Right cardiac atrium (tissue), 5 donors: ENCODE measurements at places on chromosomes 16 and 17. TPM values are rescaled to one million over a fixed set of nuclear protein-coding genes. Genes with fewer than 3 reads are reported as not detected.

Gene SLC35G6
- not detected for total RNA-seq

Gene SEC14L5
- total RNA-seq: 3.8 TPM

Gene ITGA2B
- total RNA-seq: 9.7 TPM

Gene ZPBP2
- not detected for total RNA-seq

Gene GAN
- total RNA-seq: 11.0 TPM

DNA sequence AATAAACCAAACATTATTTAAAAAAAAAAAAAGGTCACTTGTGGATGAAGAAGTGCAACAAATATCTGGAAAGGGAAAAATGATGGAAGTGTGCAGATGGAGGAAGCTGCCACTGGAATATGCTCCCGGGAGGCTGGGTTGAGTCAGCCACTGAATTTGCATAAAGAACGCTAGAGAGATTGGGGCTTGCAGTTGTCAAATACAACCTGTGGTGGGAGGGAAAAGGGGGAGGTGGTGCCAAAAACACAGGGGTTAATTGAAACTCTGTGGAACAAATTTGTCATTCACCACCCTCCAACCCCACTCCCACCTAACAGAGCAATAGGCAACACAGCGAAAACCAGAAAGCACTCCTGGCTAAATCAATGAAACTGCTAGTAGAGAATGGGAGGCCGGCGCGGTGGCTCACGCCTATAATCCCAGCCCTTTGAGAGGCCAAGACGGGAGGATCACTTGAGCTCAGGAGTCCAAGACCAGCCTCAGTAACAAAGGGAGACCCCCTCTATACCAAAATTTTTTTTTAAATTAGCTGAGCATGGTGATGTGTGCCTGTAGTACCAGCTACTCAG lies 37.6 kb upstream of the RPL38 start:
- DNase-seq: no peak

- DNase-seq: no peak
Observed at GRCh38 chr17:2995886-2996809, 67.3 kb downstream of the OR1D5 start.

DNA sequence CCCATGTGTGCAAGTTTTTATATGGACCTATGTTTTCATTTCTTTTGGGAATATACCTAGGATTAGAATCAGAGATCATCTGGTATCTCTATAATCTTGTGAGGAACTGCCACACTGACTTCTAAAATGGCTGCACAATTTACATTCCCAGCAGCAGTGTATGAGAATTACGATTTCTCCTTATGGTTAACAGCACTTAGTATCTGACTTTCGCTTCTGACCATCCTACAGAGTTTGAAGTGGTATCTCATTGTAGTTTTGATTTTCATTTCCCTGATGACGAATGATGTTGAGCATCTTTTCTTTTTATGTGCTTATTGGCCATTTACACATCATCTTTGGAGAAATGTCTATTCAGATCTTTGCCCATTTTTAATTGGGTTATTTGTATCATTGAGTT lies 10.0 kb downstream of the C16orf96 start:
- DNase-seq: no peak

DNA sequence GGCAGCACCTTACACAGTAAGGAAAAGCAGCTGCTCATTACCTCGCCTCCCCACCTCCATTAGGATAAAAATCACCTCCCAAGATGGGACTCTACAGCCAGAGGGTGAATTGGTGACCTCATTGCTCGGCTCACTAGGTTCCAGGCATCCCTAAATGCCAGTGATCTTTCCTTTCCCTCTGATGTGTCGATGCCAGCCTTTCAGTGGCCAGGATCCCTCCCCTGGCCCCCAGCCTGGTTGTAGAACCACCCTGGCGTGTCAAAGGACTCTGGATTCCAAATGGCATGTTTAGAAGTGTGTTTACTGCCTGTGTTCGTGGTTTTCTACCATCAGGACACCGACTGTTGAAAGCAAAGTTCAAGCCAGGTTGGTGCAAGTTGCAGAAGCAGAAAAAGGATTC lies 72.1 kb upstream of the LYRM9 start:
- DNase-seq: no peak

GRCh38 chr17:79005063-79005861 lies 4.3 kb downstream of the CANT1 start:
- peak; percentile 36 for DNase-seq

- DNase-seq: no peak
Observed at GRCh38 chr17:12773153-12773552, 16.1 kb upstream of the ARHGAP44 start.

- no peak for DNase-seq
Observed at GRCh38 chr16:11015076-11015475, 70.7 kb downstream of the CLEC16A start.

GRCh38 chr16:89969741-89970410 lies 21.3 kb downstream of the DEF8 start:
- no peak for DNase-seq

DNA sequence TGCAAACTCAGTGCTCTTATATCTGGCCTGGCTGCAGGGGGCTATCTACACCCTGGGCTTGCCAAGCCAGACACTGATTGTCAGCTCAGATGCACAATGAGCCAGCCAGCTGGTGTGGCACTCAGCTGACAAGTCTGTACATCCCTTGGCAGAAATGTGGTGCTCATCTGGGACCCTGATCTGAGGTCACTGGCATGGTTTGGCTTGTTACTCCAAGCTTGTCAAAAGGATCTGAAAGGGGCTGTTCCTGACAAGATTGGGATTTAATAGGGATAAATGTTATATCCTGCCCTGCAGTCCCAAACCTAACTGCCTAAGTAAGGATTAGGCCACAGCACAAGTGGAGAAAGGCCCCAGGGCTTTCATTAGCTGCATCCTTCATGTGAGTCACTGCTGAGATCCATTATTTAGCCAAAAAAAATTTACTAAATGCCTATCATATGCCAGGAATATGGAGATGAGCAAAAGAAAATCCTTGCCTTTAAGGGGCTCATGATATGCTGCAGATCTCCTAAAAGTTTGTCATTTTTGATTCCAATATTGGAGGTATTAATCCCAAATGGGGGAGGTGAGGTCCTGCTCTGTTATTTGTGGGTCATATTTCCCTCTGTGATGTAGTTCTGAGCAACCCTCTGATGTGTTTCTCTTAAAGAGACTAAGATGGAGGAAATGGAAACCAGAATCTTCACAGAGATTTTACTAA lies 6.3 kb downstream of the SLC6A2 start:
- DNase-seq: no peak

GRCh38 chr17:40540448-40540847 lies 24.8 kb downstream of the CCR7 start:
- DNase-seq: no peak

- DNase-seq: no peak
Observed at GRCh38 chr17:5011928-5012327, 14.2 kb downstream of the KIF1C start.

- no peak for DNase-seq
Observed at GRCh38 chr17:48293319-48294019, 136.5 kb downstream of the SKAP1 start.
